ENCODE measurements at places on chromosomes 4 and X. TPM values are rescaled to one million over a fixed set of nuclear protein-coding genes. Genes with fewer than 3 reads are reported as not detected.

DNA sequence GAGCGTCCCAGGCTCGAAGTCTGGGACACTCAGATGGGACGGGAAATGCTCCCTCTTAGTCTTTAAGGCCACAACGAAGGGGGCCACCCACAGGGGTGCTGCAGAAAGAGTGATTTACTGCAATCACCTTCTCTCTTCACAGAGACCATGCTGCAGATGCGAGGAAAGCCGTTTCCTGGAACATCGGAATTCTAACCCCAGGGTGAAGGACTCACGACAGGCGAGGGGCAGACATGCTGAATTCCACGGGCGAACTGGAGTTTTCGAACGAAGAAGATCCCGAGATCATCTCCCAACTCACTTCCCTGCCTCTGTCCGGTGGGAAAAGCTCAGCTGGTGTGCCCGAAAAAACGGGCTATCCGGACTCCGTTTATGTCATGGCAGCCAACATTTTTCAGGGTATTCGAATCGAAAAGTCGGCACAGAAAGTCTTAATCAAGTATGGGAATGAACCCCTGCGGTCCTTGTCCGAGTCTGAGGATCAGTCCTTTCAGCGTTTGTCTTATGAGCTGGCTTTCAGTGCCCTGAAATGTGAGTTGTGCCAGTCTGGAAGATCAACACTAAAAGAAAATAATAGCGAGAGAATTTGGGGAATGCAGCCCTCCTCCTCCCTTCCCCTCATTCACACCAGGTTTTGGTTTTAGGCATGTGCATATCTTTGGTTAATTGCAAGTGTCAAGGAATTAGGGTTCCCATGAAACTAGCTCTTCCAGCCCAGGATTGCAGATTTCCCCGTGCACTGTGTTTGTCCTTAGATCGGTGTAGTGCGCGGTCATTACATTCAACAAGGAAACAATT is 905 bp downstream of the NSUN7 start:
- no peak for DNase-seq

Gene MXRA5
- not detected for total RNA-seq

GRCh38 chrX:13747836-13748235 is 13.3 kb downstream of the OFD1 start:
- peak; percentile 43 for DNase-seq

GRCh38 chrX:102765809-102766208 is 45.3 kb downstream of the GPRASP3 start:
- no peak for DNase-seq

- DNase-seq: no peak
Measured at GRCh38 chr4:24978291-24979075, 52.3 kb downstream of the LGI2 start.

DNA sequence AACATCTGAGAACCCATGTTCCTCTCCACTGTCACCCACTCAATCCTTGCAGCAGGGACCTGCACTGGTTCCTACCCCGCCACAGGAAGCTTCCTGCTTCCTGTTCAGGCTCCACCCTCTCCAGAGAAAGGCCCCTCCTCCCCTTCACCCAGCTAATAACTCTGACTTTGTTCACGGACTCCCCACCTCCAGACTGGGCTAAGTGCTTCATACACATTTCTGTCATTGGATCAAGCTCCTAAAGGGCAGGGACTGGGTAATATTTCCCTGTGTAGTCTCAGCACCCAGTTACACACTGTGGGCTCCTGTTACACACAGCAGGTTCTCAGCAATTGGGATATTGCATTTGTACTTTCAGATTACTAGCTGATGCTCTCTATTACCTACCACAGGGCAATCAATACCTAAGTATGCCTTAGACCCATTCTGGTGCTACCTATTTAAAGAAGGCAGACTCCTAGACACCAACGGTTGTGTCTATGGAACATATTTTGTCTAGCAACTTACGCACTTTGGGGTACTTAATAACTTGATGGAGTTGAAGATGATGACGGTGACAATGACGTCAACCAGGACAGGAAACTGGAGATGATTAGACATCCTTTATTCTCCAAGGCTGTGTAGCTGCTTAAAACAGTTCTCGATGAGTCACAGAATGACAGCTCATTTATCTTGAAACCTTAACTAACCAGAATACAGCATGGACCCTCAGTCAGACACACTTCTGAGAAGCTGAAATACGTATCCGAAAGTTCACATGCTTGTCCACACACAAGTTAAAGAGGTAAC is 58.1 kb downstream of the MAML3 start:
- DNase-seq: peak; percentile 81

GRCh38 chr4:24764345-24764744 is 31.0 kb upstream of the SOD3 start:
- DNase-seq: no peak

DNA sequence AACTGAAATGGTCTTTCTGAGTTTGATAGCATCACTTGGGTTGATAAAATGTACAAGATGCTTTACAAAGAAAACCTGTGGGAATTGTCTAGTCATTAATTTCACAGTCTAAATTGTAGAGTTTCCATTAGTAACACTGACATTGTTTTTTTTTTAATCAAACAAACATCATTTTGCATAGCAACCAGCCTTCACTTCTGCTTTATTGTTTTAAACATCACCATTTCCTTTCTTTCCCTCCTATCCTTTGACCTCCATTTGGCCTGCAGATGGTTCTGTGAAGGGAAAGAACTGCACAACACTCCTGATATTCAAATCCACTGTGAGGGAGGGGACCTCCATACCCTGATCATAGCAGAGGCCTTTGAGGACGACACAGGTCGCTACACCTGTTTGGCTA is 171.1 kb downstream of the PALLD start:
- DNase-seq: no peak

DNA sequence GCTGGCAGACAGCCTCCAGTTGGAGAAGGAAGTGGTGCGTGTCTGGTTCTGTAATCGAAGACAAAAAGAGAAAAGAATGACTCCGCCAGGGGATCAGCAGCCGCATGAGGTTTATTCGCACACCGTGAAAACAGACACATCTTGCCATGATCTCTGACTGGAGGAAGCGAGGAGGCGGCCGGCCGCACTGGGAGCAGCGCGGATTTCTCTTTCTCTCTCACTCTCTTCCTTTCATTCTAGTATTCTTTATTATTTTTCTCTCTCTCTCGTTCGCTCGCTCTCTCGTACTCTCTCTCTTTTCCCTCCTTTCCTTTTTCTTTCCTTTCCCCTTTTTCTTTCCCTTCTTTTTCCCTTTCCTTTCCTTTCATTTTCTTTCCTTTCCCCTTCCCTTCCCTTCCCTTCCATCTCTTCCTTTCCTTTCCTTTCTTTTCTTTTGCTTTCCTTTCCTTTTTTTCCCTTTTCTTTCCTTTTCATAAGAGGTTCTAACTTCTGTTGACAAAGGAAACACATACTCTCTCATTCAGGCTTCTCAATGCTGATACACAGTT is 1.2 kb downstream of the POU3F4 start:
- DNase-seq: no peak

- no peak for DNase-seq
Measured at GRCh38 chr4:69092190-69092589, 4.1 kb upstream of the UGT2B7 start.

GRCh38 chr4:1664141-1664540 is 20.0 kb downstream of the FAM53A start:
- no peak for DNase-seq

- DNase-seq: peak; percentile 35
Measured at GRCh38 chr4:112519689-112520597, 4.0 kb upstream of the NEUROG2 start.

- DNase-seq: no peak
Measured at GRCh38 chr4:153453402-153453801, 12.8 kb upstream of the TMEM131L start.

DNA sequence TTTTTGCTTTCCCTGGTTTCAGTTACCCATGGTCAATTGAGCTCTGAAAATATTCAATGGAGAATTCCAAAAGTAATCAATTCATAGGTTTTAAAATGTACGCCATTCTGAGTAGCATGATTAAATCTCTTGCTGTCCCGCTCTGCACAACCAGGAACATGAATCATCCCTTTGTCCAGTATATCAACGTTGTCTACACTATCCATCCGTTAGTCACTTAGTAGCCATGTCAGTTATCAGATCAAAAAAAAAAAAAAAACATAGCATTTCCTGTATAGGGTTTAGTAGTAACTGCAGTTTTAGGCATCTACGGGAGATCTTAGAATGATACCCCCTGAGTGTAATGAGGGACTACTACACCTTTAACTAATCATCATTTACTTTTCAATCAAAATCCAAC is 15.1 kb downstream of the LAMP2 start:
- DNase-seq: no peak

GRCh38 chr4:140311257-140311835 is 62.1 kb upstream of the SCOC start:
- no peak for DNase-seq

DNA sequence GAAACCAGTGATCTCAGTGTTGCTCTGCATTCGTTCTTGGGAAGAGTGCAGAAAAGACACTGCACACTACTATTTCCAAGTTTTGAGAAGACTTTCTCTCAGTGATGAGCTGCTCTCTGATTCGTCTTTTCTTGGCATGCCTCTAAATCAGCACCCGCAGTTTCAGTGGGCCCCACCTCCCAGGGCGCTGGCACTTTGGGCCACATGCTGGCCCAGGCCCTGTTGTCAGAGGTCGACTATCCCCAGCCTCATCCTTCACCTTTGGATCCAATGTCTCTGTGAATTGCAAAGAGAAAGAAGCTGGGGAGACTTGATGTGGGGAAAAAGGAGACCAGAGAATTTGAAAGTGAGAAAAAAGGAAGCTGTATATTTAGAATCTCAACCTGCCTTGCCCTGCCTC is 644.1 kb upstream of the PITX2 start:
- DNase-seq: no peak

- no peak for DNase-seq
Measured at GRCh38 chrX:118755633-118756032, 28.2 kb downstream of the IL13RA1 start.

DNA sequence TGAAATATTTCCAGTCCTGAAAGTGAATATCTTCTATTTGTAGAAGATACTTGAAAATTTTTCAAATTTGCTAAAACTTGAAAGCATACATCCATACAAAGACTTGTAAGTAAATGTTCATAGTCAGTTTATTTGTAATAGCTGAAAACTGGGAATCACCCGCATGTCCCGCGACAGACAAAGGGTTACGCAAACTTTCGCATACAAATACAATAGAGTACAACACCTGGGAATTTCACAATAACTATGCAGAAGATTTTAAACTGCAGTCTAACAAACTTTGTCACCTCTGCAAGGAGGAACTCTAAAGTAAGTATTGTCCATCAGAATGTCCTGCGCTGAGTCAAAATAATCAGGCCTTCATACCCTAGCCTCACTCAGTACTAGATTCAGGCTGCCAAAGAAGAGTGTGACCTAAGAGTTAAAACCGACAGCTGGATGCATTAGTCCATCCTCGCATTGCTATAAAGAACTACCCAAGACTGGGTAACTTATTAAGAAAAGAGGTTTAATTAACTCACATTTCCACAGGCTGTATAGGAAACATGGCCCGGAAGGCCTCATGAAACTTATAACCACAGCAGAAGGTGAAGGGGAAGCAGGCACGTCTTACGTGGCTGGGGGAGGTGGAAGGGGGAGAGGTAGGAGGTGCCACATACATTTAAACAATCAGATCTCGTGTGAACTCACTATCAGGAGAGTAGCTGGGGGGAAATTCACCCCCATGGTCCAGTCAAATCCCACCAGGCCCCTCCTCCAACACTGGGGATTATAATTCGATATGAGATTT is 60.4 kb downstream of the MMRN1 start:
- DNase-seq: no peak

GRCh38 chrX:9644335-9644734 is 121.3 kb downstream of the GPR143 start:
- peak; percentile 55 for DNase-seq

- DNase-seq: no peak
Measured at GRCh38 chr4:102390438-102390837, 45.2 kb upstream of the SLC39A8 start.

- no peak for DNase-seq
Measured at GRCh38 chrX:38989076-38989475, 187.8 kb downstream of the MID1IP1 start.

Gene GLRA2
- not detected for total RNA-seq

- no peak for DNase-seq
Measured at GRCh38 chrX:9662148-9662547, 103.5 kb downstream of the GPR143 start.

- no peak for DNase-seq
Measured at GRCh38 chr4:159430896-159431295, 328.0 kb downstream of the RAPGEF2 start.

GRCh38 chr4:8609824-8610350 is 17.3 kb downstream of the CPZ start:
- DNase-seq: no peak

- DNase-seq: no peak
Measured at GRCh38 chrX:108090491-108091263, 665 bp downstream of the PSMD10 start.

DNA sequence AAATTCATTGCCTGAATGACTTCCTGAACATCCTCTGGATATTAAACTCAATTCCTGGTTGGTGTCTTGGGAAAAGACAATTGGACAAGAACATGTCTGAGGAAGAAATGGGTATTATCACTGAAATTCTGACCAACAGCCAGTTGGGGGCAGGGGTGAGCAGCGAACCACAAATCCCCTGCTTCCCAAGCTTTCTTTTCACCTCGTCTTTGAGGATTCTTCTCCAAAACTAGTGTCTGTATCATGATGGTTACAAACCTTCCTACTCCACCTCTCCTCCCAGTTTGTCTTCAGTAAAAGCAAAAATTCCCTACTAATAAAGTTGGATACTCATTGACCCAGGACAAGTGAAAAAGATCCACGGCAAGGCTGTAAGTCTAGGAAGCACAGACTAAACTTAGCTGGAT is 48.3 kb upstream of the WDR1 start:
- DNase-seq: peak; percentile 50

GRCh38 chrX:154511761-154512160 is 4.3 kb downstream of the FAM3A start:
- no peak for DNase-seq

DNA sequence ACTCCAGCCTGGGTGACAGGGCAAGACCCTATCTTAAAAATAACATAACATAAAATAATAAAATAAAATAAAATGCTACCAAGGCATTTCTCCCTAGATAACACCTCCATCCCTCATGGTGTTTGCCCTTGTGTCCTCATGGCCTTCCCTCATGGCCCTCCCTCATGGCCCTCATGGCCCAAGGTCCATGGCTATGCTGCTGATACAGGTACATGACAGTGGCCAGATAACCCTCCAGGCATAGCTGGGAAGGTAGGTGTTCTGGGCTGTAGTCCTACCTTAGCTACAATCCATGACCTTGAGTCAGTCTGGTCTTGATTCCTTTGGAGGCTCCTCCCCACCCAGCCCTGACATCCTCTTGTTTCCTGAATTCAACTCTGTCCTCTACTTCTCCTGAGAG is 75.2 kb downstream of the PJA1 start:
- DNase-seq: no peak

DNA sequence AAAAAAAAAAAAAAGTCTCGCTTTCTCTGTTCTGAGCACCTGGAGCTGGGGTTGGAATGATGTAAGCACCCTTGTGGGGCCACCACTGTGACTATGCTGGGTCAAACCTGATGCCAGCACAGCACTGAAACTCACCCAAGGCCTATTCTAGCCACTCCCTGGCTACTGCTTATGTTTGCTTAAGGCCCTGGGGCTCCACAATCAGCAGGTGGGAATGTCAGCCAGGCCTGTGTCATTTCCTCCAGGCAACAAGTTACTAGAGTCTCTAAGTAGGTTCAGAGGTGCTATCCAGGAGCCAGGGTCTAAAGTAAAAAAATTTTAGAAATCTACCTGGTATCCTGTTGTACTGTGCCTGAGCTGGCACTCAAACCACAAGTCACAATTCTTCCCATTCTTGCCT is 1306.8 kb downstream of the STIM2 start:
- no peak for DNase-seq

Measured in activated CD4-positive, alpha-beta T cell treated with anti-CD3 and anti-CD28 coated beads for 36 hours (primary cell).